ENCODE measurements at places on chromosomes 7 and 10. TPM values are rescaled to one million over a fixed set of nuclear protein-coding genes. Genes with fewer than 3 reads are reported as not detected.

GRCh38 chr10:123062726-123063125, 53.9 kb downstream of the ACADSB start:
- no peak for DNase-seq

DNA sequence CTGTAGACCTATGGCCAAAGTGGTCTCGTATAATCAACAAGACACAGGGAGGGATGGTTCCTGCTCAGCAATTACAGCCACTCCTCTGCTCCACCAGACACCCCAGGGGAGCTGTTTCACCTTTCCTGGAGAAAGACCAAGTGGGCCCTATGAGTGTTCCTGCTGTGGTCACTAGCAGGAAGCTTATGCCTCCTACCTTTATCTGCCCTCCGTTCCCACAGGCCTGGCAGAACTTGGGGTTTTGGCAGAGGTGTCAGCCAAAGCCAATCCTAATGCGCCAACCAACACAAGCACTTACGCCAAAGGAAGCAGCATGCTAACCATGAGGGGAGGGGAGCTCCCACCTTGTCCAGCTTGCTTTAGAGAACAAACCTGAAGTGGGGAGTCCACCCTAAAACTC, 31.2 kb downstream of the XPNPEP1 start:
- no peak for DNase-seq

DNA sequence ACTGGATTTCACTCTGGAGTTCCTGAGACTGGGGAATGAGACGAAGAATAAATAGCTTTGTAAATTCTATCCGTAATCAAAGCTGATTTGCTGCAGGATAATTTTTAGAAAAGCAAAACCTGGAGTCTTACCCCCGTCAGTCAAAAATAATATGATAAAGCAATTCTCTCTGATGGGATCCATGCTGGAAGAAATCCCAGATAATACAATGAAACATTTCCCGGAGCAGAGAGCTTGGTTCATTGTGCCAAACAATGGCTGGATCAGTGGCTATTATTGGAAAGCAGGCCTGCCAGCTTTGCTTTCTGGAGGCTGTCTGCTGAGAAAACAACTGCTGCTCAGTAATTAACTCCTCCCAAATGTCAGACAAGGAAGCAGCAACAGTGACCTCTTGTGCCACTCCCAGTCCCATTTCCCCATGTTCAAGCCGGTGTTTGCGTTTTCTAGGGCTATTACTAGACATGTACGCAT, 609.4 kb upstream of the PCDH15 start:
- peak; percentile 1 for DNase-seq

- DNase-seq = no peak
Observed at GRCh38 chr10:108436096-108436495, 1271.6 kb upstream of the SORCS1 start.

DNA sequence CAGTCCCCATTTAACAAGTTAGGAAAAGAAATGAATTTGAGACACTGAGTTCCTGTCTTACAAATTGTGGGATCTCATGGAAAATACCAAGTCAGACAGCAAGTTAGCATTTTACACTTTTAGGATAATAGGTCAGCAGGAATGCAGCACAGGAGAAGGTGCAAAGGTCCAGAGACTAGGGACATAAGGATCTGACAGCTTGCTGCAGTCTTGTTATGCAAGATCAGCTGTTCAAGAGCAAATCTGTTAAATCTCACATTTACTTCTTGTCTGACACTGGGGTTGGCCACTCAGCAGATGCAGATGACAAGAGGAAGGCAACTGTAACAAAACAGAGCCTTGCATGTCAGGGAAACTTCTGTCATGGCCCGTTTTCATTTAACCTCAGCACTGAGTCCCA, 239.6 kb downstream of the PHF14 start:
- no peak for DNase-seq

DNA sequence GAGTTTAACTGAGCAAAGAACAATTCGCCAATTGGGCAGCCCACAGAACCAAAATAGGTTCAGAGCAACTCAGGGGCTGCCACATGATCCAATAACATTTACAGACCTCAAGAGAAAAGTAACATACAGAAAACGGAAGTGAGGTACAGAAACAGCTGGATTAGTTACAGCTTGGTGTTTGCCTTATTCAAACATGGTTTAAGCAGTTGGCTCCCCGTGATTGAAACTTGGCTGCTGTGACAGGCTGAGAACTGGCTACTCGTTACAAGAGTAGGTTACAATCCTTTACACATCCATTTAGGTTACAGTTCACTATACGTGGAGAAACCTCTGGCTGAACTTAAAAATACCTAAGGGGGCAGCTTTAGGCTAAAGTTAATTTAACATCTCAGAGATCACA, 673.1 kb upstream of the PHF14 start:
- no peak for DNase-seq

DNA sequence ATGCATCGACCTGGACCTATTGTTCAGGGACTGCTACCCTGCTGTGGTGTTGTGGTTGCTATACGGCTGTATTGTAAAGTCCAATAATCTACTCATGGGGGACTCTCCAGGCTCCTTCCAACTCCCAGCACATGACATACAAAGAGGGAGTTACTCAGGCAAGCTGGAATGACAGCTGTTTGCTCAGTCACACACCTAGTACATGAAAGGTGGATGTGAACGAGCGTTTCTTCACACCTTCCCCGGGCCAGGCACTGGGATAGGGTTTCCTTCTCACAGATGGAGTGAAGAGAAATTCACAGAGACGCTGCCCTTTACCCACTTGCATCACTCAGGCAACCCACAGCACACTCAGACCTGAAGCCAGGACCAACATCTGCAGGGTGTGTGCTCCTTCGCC, 215.7 kb downstream of the TNS3 start:
- no peak for DNase-seq

DNA sequence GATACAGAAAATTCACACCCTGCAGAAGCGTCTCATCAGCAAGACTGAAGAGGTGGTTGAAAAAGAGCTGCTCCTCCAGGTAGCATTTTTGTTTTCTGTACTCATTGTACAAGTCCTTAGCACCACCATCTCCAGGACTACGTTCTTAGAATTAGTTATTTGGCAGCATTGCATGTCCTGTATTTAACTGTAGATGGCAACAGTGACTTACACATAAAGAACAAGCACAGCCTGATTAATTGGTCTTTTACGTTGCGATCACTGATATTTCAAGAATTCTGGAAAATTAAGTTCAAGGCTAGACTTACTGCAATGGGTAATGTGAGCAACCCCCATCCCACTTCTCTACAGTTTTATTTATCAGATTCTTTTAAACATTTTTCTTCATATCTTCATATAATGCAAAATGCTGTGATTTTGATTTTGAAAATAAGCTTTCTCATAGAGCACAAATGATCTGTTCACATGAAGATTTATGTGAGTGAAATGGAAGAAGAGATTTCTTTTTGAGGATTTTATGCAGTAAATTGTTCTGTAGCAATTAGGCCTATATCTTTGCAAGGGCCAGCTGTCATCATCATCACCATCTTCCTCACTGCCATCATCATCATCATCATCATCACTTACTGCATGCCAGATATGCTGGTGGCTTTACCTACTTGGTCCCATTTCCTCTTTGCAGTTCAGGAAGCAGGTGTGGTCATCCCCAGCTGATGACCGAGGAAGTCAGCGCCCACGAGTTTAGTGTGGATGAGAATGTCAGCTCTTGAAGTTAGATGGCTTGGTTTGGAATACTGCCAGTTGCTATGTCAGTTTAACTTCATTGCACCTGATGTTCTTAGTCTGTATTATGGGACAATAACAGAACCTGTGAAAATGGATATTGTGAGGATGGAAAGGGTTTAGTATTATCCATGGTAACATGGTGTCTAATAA, 53.4 kb downstream of the CFAP58 start:
- peak; percentile 28 for DNase-seq

GRCh38 chr7:98702021-98702420, 84.9 kb downstream of the NPTX2 start:
- DNase-seq = no peak

GRCh38 chr7:18471476-18472160, 23.9 kb upstream of the HDAC9 start:
- DNase-seq = no peak

COL17A1 gene
- total RNA-seq = 0.59 TPM

HOXA7 gene
- not detected for total RNA-seq

SEC61G gene
- 233 TPM for total RNA-seq

GPRIN2 gene
- total RNA-seq = 4.3 TPM
